Cardiac ventricle fibroblast (primary cell): ENCODE measurements at places on chromosomes 4 and X. TPM values are rescaled to one million over a fixed set of nuclear protein-coding genes. Genes with fewer than 3 reads are reported as not detected.

Gene TRAM1L1
- total RNA-seq, result 0.12 and 1.3 TPM in 2 replicates

Gene POF1B
- total RNA-seq, result not detected in 2 replicates

Gene ANKRD50
- 13.0 and 13.8 TPM in 2 replicates for total RNA-seq

Gene CENPE
- 1.6 and 2.0 TPM in 2 replicates for total RNA-seq

Gene RAB41
- total RNA-seq, result not detected in 2 replicates

Gene DCAF4L1
- total RNA-seq, result 0.06 TPM in 1 of 2 replicates, not detected in the other

Gene GLRA3
- total RNA-seq, result not detected in 2 replicates

Gene RHOXF2B
- total RNA-seq, result not detected in 2 replicates

Gene CTPS2
- 6.4 and 6.8 TPM in 2 replicates for total RNA-seq

Gene SNX25
- 11.4 and 11.8 TPM in 2 replicates for total RNA-seq

Gene NBDY
- 8.4 and 12.0 TPM in 2 replicates for total RNA-seq

Gene SNX12
- 49.6 and 51.0 TPM in 2 replicates for total RNA-seq

Gene MAGEB2
- total RNA-seq, result not detected in 2 replicates

Gene NAP1L2
- total RNA-seq, result 0.12 TPM in 1 of 2 replicates, not detected in the other

Gene INTU
- 1.0 and 2.5 TPM in 2 replicates for total RNA-seq

Gene TXLNG
- 5.8 and 10.4 TPM in 2 replicates for total RNA-seq

Gene NRK
- total RNA-seq, result 4.8 and 5.0 TPM in 2 replicates

Gene NSUN7
- not detected in 2 replicates for total RNA-seq

Gene PPP4R3C
- not detected in 2 replicates for total RNA-seq

Gene RBM47
- 1.2 and 1.6 TPM in 2 replicates for total RNA-seq

Gene MAP9
- 13.0 and 19.3 TPM in 2 replicates for total RNA-seq

Gene GPRIN3
- 1.0 and 1.1 TPM in 2 replicates for total RNA-seq

Gene ARAP2
- total RNA-seq, result 1.1 and 3.2 TPM in 2 replicates

Gene SSX4B
- total RNA-seq, result not detected in 2 replicates

Gene MBNL3
- total RNA-seq, result 3.7 and 4.2 TPM in 2 replicates

Gene PAGE1
- not detected in 2 replicates for total RNA-seq

Gene RGN
- 0.12 and 0.15 TPM in 2 replicates for total RNA-seq

Gene NEIL3
- total RNA-seq, result 0.39 and 0.87 TPM in 2 replicates

Gene TRIM60
- not detected in 2 replicates for total RNA-seq

Gene TEX11
- total RNA-seq, result not detected in 2 replicates

Gene ADAMTS3
- total RNA-seq, result 1.7 and 2.9 TPM in 2 replicates

Gene SOX3
- not detected in 2 replicates for total RNA-seq

Gene NEUROG2
- total RNA-seq, result not detected in 2 replicates

Gene IBSP
- total RNA-seq, result not detected in 2 replicates

Gene CWH43
- total RNA-seq, result not detected in 2 replicates
